Activated naive CD4-positive, alpha-beta T cell treated with Interleukin-2 at 50 U/mL for 16 hours (primary cell): ENCODE measurements at places on chromosomes 1 and 21.

DNA sequence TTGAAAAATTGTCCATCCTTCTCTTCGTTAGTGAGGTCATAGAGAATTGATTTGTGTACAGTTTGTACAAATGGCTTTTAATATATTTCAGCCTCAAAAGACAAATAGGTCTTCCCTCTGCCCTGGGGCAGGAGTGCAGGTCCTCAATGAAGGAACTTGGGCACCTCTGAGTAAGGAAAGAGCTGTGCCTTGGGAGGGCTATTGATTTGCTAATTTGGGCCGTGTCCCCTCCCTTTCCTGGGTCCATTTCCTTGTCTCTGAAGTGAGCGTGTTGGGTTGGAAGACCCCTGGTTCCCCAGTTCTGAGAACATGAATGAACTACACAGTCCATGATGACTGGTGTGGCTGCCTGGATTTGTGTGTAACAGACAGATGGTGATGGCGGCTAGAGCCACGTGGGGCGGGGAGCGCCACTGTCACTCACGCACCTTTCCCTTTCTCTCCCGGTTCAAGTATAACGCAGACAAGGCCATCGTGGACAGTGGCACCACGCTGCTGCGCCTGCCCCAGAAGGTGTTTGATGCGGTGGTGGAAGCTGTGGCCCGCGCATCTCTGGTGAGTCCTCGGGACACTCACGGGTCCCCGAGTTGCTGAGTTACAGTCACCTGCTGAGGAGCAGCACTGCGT is 71.0 kb upstream of the FAM3B start:
- DNase-seq: no peak

- DNase-seq: peak; percentile 50
These were observed 26.3 kb upstream of the BCAR3 start for GRCh38 chr1:93707956-93708355.

GRCh38 chr1:1033009-1033587 is 13.2 kb downstream of the AGRN start:
- DNase-seq: peak; percentile 90

GRCh38 chr1:57576756-57577155 is 152.9 kb upstream of the DAB1 start:
- DNase-seq: no peak

GRCh38 chr1:8671306-8671917 is 146.0 kb downstream of the RERE start:
- DNase-seq: peak; percentile 14

- DNase-seq: no peak
These were observed 17.1 kb upstream of the AGO4 start for GRCh38 chr1:35790670-35791069.

DNA sequence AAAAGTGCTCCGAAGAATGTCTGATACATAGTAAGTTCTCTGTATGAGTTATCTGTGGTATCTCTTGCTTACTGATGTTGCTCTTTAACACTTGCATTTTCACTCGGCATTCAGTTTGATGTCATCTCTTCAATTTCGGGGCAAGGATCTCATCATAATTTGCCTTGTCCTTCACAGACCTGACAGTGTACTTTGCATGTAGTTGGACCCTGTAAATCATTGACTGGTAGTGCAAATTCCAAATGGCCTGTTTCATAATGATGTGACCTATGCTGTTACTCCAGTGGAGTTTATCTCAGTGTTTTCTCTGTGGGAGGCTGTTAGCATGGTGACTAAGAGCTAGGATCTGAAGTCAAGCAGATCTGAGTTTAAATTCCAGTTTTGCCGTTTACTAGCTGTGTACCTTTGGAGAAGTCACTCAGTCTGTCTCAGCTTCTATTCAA is 34.2 kb upstream of the ABCD3 start:
- DNase-seq: no peak

- DNase-seq: no peak
These were observed 24.9 kb downstream of the TSNAX start for GRCh38 chr1:231553320-231553719.

GRCh38 chr1:162042361-162042760 is 18.7 kb upstream of the OLFML2B start:
- no peak for DNase-seq

GRCh38 chr1:226444901-226445300 is 37.0 kb upstream of the PARP1 start:
- DNase-seq: peak; percentile 53

DNA sequence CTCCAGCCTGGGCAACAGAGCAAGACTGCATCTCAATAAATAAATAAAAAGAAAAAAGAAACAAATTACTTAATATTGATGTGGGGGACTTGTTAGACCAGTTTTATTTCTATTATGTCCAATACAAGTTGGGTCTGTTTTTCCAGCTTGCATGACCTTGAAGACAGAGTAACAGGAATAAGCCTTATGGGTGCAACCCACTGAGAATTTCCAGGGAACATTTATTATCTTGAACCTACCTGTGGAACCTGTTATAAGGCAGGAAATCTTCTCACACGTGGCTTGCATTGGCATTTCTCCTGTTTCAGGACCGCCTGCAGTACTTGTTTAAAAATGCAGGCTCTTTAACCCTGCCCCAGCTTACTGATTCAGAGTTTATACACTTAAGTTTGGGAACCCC is 64.0 kb downstream of the ZBTB17 start:
- DNase-seq: no peak
